ENCODE measurements at places on chromosomes 5 and 9.

- no peak for DNase-seq
These were observed 100.1 kb downstream of the PHF2 start for GRCh38 chr9:93676310-93677047.

- no peak for DNase-seq
These were observed 395.0 kb downstream of the MLLT3 start for GRCh38 chr9:20227166-20227874.

GRCh38 chr5:8805653-8806052 is 740.2 kb downstream of the SEMA5A start:
- DNase-seq: no peak

- no peak for DNase-seq
These were observed 4.6 kb downstream of the FOXD1 start for GRCh38 chr5:73443829-73444498.

DNA sequence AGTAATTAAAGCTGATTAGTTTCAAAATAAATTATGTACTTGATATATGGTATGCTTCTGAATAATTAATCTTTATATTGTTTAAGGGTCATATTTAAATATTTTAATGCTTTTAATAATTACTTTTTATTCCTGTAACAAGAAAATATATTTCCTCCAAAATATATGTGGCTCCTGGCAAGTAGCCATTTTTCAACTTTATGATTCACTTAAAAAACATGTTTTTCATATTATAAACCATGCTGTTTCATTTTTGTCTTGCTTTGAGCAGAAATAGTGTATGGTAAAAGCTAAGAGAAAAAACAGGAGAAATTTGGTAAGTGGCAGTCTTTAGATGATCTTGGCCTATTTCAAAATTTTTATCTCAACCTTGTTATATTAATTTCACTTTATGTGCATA is 14.6 kb downstream of the SPATA9 start:
- DNase-seq: no peak

DNA sequence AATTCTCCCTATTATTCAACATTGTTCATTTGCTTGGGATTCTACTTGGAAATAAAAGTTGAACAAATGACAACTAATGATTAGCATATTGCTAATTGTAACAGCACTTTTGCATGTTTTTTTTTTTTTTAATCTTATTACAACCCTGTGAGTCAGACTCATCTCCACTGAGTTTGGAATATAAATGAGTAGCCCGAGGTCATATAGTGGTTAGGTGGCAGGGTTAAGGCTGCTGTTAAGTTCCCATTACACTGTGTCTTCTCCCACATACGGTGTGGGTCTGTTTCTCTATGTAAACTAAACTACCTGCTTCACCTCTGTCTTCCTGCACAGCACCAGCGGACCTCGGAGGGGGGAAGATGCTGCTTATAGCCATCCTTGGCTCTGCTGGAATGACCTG is 92.4 kb downstream of the EQTN start:
- DNase-seq: no peak

DNA sequence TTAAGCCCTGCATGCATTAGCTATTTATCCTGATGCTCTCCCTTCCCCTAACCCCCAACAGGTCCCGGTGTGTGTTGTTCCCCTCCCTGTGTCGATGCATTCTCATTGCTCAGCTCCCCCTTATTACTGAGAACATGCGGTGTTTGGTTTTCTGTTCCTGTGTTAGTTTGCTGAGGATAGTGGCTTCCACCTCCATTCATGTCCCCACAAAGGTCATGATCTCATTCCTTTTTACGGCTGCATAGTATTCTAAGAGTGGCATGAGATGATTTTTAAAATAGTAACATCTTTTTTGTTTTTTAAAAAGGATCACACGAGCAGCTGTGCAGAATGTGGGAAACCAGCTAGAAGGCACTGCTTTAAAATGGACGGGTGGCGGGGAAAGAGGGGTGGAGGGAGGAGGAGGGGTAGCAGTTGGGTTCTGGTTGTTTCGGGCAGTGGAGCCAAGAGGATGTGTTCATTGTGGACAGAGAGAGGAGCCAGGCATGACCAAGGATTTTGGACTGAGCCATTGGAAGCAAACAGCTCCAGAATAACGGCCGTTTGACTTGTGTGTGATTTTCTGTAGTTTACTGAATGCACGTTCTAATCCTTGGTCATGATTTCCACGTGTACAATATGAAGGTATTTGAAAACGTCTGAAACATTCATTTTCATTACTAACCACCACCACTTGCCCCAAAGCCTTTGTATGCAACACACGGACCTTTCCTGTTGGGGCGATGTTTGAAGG is 1.7 kb upstream of the TENT4A start:
- DNase-seq: no peak

DNA sequence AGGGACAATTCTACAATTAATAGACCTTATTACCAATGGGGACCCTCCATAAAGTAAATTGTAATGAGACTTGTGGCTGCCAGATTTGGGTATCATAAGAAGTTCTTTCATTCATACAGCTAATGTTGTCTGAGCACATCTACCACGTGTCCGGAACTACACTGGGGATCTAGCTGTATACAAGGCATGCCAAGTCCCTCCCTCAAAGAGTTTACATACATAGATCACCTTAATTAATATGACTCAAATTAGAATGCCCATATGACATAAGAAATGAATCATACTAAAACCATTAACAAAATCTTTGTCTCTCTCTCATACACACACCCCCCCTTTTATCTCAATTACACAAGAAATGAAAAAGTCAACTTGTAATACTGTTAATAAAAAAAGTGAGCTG is 18.0 kb upstream of the NR4A3 start:
- DNase-seq: no peak

- DNase-seq: no peak
These were observed 4.8 kb upstream of the ENTPD2 start for GRCh38 chr9:137058521-137059234.

DNA sequence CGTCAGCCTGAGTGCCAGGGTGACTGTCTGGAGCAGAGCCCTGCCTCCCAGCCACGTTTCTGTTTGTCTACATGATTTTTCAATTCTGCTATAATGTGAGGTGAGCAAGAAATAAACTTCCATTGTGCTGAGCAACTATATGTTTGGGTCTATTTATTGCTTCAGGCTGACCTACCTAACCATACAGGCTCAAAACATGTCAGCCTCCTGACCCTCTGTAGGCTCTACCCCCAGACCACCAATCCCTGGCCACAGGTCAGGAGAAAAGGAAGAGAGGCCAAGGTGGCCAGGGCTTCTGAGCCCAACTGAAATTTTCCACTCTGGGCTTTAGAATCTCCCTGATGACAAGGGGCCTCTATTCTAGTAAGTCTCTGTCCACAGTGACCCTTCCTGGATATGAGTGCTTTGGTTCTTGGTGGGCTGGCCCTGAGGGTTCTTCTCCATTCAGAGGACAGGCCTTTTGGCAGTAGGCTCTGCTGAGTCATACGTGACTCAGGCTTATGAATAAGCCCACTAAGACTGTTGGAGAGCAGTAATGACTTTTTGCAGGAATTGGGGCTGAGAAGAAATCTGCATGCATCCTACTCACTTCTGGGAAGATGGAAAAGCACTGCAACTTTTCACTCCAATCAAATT is 117.2 kb upstream of the TBCA start:
- DNase-seq: no peak

DNA sequence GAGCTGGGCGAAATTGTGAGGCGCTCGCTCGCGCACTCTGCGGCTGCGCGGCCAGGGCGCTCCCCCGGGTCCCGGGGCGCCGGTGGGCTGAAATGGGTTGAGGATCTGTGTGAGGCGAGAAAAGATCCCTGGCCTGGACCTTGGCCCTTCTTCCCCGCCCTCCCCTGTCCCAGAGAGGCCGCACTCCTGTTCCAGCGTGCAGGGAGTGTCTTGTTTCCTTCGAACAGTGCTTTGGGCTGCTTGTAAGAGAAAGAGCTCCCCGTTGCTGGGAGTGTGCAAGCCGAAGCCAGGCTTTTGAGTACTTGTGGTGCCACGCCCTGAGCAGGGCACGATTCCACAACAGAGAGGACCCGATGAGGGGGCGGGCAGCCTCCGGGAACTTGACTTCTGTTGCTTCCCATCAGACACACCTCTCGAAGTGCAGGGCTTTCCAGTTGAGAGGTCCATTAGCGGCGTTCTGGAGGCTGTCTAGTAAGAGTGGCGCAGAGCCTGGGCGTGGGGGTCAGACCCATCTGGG is 535 bp downstream of the DOLPP1 start:
- no peak for DNase-seq

DNA sequence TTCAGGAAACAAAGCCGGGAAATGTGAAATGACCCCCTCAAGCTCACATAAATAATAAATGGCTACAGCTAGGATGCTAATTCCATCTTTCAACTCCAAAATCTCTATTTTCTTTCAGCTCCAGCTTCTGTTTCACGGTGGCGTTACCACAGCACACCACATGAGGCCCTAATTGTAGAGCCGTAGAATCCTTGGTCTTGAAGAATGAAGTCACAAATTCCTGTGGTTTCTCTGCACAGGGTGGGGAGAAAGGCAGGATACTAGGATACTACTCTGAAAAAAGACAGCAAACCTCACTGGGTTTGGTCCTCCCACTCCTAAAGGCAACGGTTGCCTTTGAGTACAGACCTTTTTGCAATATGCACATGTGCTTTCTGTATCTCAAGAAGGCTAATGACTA is 13.9 kb upstream of the RARS1 start:
- DNase-seq: no peak

DNA sequence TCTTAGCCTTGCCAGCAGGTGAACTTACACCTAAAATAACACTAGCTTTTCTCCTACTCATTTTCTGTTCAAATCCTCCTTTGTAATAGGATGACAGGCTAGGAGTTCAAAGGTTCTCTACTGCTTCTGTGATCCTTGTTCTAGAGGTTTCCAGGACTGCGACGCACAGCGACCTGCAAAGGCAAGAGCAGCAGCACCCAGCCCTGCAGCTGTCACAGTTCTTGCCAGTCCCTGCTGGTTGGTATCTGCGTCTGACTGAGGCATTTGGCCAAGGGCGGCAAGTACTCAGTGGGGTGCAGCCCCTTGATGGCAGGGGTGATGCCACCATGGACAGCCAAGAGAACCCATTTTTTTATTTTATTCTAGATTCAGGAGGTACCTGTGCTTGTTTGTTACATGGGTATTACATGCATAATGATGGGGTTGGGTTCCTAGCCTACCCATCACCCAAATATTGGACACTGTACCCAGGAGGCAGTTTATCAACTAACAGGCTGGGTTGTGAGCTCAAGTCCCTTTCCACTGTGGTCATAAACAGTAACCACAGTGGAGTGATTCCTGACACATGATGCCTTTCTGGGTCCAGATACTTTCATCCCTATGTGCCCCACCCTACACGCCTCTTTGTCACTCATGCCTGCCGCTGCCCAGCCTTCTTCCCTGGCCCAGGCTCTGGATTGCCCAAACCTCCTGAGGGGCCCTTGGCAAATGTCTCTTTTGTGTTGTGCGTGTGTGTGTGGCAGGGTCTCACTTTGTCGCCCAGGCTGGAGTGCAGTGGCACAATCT is 111.0 kb downstream of the GAPVD1 start:
- DNase-seq: no peak

GRCh38 chr5:106699198-106699597 is 971.5 kb downstream of the EFNA5 start:
- DNase-seq: no peak

- DNase-seq: no peak
These were observed 10.4 kb downstream of the ARHGEF28 start for GRCh38 chr5:73636408-73636807.

All from stimulated activated naive CD4-positive, alpha-beta T cell treated with Interleukin-2 at 50 U/mL for 16 hours (primary cell).